LoVo (cell line): ENCODE measurements at places on chromosomes 3 and 15.

- DNase-seq: peak; percentile 95
Measured at GRCh38 chr15:50686469-50687301, at the start of gene TRPM7. Gene TRPM7 (minus strand): TSS chr15:50686797. CDS start chr15:50686533, 264 bp downstream.

- no peak for DNase-seq
Measured at GRCh38 chr3:179318876-179319275, 4.0 kb upstream of the ZNF639 start.

GRCh38 chr3:154842536-154842935, 237.6 kb upstream of the MME start:
- DNase-seq: no peak

DNA sequence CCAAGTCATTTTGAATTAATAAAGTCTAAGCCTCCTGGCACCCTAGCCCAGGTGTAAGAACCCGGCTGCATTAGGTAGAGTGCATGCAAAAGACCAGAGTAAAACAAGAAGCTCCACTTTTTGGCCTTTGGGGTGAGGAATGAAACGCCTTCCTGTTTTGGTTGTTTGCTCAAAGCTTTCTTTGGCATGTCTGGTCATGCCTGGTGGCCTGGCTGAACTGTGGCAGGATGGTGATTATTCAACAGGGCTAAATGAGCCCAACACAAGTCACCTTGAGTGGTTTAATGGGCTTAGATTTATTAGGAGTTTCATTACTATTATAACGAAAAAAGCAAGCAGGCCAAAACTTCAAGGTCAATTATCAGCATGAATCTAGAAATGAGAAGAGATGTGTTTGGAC, 40.9 kb upstream of the LDHAL6B start:
- DNase-seq: peak; percentile 41

DNA sequence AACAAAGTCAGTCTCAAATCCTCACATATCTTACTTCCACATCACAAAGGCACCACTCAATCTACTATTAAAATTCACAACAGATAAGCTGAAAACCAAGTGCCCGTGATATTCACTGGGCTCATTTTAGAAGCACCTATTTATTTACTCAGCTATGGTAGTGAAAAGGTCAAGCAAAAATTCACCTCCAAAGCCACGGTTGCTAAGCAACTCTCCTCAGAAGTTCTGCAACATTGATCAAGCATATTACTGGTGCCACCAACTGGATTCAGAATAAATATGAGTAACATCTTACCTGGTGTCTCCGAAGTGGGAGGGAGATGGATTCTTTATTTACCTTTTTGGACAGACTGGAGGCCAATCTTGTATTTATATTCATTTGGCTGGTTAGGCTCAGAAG, 714.8 kb downstream of the FHIT start:
- DNase-seq: no peak

- no peak for DNase-seq
Measured at GRCh38 chr15:51244423-51244869, 94.0 kb downstream of the CYP19A1 start.

DNA sequence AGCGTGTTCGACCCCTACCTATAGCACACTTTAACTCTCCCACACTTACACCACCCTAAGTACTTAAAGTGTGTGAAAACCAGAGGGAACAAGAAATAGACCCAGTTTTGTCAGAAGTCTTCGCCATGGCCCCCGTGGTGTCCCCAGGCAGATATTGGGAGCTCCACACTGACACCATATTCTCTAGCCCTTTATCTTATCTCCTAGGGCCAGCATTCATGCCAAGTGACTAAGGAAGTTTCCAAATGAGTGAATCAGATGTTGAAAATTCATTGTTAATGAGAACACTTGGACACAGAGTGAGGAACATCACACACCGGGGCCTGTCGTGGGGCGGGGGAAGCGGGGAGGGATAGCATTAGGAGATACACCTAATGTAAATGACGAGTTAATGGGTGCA, 31.8 kb downstream of the P3H2 start:
- DNase-seq: no peak

DNA sequence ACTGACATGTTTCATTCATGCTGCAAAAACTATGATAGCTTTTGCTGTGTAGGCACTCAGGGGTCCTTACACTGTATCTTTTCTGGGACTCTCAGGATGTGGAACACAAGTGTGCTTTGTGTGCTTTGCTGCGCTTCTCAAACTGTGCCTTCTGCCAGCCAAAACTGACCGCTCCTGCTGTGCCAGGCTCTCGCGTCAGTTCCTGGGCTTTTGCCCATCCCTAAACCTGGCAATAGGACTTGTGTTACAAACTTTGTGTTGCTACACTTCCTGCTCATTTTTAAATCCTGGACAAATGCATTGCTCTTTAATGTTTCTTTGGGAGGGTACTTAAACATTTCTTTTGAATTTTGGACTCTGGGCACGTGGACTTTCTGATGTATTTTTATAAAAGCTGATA, 60.3 kb downstream of the DIPK2A start:
- no peak for DNase-seq

GRCh38 chr3:172040078-172040980, 951 bp downstream of the FNDC3B start:
- peak; percentile 58 for DNase-seq

DNA sequence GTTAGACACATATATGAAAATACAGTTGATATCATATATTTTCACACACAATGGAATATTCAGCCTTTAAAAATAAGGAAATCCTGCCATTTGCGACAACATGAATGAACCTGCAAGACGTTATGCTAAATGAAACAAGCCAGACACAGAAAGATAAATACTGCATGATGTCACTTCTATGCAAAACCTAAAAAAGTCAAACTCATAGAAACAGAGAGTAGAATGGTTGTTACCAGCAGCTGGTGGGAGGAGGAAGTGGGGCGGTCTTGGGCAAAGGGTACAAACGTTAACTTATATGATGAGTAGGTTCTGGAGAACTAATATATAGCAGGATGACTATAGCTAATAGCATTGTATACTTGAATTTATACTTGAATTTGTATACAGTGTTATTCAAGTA, 213.2 kb upstream of the NR2F2 start:
- no peak for DNase-seq

DNA sequence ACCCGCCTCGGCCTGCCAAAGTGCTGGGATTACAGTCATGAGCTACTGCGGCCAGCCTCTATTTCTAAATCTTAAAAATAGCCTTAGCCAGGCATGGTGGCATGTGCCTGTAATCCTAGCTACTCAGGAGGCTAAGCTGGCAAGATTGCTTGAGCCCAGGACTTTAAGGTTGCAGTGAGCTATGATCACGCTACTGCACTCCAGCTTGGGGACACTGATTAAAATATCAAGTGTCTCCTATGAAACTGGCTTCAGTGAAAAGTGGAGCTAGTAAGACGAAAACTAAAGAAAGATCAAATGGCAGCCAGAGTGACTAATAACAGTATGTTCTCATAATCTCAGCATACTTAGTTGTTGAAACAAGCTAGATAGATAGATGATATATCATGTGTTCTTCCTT, 112.5 kb downstream of the STT3B start:
- no peak for DNase-seq

GRCh38 chr15:40238532-40239403, at the start of gene PAK6:
Gene PAK6 (plus strand): TSS chr15:40239063. CDS start chr15:40264786, 25,723 bp downstream.
- DNase-seq: peak; percentile 86

GRCh38 chr15:69893863-69894262, 203.9 kb downstream of the TLE3 start:
- DNase-seq: no peak

DNA sequence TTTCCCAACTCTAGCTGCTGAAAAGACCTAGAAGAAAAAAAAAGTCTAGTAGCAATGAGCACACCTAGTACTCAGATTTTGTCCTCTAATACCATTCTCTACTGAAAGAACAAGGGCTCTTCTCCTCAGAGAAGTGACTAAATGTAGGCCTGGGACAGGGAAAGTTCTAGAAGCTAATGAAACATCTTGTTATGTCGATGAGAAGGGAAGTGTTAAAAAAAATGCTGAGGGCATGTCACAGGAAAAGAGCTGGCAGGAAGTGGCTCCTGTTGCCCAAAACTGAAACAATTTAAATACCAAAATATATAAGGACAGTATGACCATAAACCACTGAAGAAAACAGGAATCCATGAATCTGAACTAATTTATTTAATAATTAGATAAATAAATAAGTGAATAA, 581.4 kb upstream of the TBL1XR1 start:
- DNase-seq: no peak

- no peak for DNase-seq
Measured at GRCh38 chr15:99722406-99722805, 10.8 kb downstream of the LYSMD4 start.

GRCh38 chr3:77931255-77932009, 891.5 kb downstream of the ROBO2 start:
- DNase-seq: no peak

GRCh38 chr3:53150247-53151085, 10.5 kb upstream of the PRKCD start:
- peak; percentile 78 for DNase-seq

- DNase-seq: no peak
Measured at GRCh38 chr15:39752246-39752645, 30.4 kb downstream of the FSIP1 start.

- no peak for DNase-seq
Measured at GRCh38 chr3:141250342-141250741, 18.7 kb downstream of the PXYLP1 start.

DNA sequence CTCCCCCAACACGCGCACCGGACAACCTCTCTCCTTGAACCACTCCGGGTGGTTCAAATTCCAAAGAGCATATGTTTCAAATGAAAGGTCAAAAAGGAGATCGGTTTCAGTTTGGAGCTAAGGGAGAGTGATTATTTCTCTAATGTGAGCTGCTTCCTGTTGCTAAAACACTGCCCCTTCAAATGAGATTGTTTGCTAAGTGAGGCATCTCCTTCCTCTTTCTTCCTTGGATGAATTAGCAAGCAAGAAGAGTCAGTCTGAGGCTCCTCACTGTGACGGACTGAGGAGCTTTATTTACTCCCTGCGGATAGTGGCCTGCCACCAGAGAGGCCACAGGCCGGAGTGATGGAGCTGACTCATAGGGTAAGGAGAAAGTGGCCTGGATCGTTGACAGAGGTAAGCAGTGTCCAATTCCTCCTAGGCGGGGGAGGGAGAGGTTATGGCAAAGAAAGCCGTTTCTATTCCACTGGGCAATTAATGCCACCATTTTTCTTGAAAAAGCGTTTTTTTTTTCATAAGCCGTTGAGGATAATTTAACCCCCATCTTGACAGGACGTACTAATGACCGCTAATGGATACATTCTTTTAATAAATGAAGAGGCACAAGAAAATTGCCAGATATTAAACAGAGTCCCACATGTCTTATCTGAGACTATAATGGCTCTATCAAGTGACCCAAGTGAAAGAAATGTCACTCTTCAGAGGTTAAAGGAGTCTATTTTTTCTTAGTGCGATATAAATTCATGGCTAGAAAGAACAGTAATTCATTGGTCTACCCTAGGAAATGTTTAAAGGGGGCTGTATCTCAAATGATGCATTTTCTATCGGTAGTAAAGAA, 167.0 kb upstream of the ANKRD28 start:
- no peak for DNase-seq

- DNase-seq: no peak
Measured at GRCh38 chr3:54780336-54780735, 147.5 kb downstream of the LRTM1 start.

DNA sequence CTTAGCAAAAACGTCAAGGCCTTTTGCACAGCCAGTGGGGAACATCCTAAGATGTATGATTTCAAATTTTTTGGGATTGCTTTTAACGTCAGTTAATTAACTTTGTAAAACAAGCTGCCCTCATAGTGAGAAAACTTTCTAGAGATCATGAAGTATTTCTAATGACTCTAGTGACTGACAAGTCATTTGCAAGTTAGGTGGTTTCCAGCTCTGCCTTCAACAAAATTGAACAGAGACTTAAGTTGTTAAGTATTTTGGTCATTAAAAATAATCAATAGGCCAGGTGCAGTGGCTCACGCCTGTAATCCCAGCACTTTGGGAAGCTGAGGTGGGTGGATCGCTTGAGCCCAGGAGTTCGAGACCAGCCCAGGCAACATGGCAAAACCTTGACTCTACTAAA, 71.2 kb downstream of the CHDH start:
- DNase-seq: no peak

DNA sequence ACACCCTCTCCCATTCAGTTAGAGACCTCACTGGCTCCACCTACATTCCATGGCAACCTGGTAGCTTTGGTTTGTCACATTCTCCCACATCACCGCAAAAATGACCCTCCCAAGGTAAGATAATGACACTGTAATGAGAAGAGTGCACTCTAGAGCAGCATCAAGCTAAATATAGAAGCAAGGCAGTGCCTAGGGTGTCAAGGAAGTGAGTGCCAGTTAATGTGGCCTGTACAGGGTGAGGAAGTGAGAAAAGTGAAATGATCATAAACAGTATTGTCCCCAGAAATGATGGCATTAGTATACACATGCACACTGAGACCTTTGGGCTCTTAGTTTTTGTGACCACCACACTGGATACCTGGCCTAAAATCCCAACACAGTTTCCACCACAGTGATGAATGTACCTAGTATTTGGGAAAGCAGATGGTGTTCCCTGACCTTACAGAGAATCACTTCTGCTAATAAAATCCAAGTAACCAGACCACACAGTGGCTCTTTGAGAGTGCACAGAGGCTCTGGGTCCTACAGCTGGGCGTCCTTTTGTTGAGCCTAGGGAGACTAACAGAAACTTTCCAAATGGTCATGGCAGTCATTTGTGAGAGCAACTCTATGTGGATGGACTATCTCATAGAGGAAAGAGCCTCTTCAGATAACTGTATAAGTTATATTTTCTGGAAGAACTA, 106.6 kb downstream of the ARPP21 start:
- no peak for DNase-seq

GRCh38 chr3:183991403-183991802, 26.3 kb downstream of the ABCC5 start:
- DNase-seq: no peak

DNA sequence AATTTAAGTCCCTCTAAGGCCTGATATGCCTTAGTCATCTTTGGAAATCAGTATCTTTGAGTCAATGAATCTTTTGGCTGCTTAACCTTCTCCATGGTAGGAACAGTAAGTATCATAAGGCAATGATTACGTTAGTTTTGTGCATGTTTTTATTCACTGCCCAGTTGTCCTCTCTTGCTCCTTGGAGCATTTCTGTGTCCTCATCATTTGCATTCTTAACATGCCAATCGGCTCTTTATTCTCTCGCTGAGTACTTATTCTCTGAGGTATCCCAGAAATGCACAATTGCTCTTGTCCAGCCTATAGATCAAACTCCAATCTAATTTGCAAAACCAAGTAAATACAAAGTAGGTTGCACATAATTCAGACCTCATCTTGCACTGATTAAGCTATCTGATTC, 405.0 kb upstream of the IL12A start:
- no peak for DNase-seq

- no peak for DNase-seq
Measured at GRCh38 chr15:76501726-76502125, 165.2 kb downstream of the ISL2 start.

GRCh38 chr3:127077505-127078064, 94.7 kb downstream of the PLXNA1 start:
- DNase-seq: no peak

GRCh38 chr15:56978898-56979662, 60.6 kb downstream of the TCF12 start:
- DNase-seq: peak; percentile 40

GRCh38 chr15:59200560-59200959, 6.1 kb upstream of the LDHAL6B start:
- peak; percentile 5 for DNase-seq
